ENCODE measurements at places on chromosomes 11 and 22. TPM values are rescaled to one million over a fixed set of nuclear protein-coding genes. Genes with fewer than 3 reads are reported as not detected.

BTBD10 gene
- total RNA-seq = 20.1 TPM

KIF18A gene
- total RNA-seq = 1.7 TPM

MMP8 gene
- 0.20 TPM for total RNA-seq

KCNA4 gene
- total RNA-seq = under 0.01 TPM

ENDOD1 gene
- total RNA-seq = 21.5 TPM

KCNJ1 gene
- not detected for total RNA-seq

SMIM35 gene
- not detected for total RNA-seq

RFPL3 gene
- not detected for total RNA-seq

CRYBA4 gene
- total RNA-seq = not detected

OR2D2 gene
- 4.2 TPM for total RNA-seq

TRIM64 gene
- total RNA-seq = not detected

RAG2 gene
- total RNA-seq = not detected

MRGPRE gene
- not detected for total RNA-seq

SOX10 gene
- not detected for total RNA-seq

MS4A7 gene
- total RNA-seq = 90.9 TPM

OR10D3 gene
- total RNA-seq = not detected

PKNOX2 gene
- total RNA-seq = 4.9 TPM

DDI1 gene
- total RNA-seq = not detected

OTOG gene
- total RNA-seq = not detected

ASRGL1 gene
- total RNA-seq = 31.2 TPM

DGCR6 gene
- total RNA-seq = 3.3 TPM

MYO7A gene
- 6.5 TPM for total RNA-seq

NAGA gene
- total RNA-seq = 38.6 TPM

Measured in upper lobe of left lung (tissue), 6 donors.